COLO829 (cell line): ENCODE measurements at places on chromosomes 5 and 9.
A peak's percentile ranks its signal among the peaks of the same experiment; 100 is the strongest.

GRCh38 chr5:81856948-81857928, 106.3 kb upstream of the SSBP2 start:
- DNase-seq, result no peak

GRCh38 chr5:16712620-16713019, 95.8 kb upstream of the RETREG1 start:
- no peak for DNase-seq

DNA sequence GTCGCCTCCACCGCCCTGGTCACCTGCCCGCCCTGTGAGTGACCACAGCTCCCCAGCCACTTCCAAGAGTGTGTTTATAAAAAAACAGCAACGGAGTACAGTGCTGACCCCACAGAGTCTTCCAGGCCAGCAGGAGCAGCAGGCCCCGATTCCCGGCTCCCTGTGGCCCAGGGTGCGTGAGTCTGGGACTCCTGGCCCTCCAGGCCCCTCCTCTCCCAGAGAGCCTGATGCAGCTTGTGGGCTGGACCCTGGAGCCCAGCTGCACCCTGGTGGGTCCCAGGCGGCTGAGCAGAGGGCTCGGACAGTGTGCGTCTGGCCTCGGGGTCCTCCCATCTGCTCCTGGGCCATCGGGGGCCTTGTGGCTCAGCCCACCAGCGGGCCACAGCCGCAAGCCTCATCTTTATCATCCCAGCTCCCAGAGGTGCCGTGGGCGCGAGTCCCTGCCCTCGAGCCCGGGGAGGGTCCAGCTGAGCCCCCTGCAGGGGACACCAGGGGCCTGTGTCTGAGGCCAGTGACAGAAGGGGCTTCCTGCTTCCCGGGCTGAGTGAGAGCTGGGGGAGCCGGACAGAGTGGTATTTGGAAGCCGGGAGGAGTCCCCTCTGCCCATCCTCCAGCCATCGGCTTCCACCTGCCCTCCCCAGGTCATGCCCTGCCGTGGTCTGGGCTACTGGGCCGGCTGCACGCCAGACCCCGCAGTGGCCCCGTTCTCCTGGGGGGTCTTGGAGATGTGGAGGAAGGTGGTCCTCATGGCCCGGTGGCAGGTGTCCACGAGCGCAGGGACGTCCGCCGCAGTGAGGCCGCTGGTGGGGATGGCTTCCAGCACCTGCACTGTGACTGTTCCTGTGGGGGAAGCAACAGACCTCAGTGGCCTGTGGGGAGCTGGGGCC, 10.6 kb downstream of the EGFL7 start:
- DNase-seq, result no peak

- DNase-seq, result no peak
Observed at GRCh38 chr9:82109626-82110025, 121.1 kb downstream of the SPATA31D1 start.

- no peak for DNase-seq
Observed at GRCh38 chr9:109856785-109857184, 76.8 kb downstream of the PALM2AKAP2 start.

DNA sequence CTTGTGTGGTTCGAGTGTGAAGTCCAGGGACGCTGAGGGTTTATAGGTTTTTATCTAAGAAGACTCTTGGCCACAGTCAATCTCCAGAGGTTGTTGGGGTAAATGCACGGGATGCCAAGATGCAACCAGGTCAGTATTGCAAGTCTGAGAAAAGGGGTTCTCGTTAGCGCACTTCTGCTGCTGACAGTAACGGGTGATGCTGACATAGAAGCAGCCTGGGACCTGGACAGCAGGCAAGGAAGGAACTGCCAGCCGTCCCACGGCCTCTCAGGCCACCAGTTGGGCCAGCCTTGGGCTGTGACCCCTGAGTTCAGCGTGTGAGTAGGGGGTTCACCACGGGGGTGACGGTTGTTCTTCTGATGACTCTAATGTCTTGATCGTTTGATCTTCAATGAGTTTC, 39.0 kb downstream of the TENT4A start:
- no peak for DNase-seq

DNA sequence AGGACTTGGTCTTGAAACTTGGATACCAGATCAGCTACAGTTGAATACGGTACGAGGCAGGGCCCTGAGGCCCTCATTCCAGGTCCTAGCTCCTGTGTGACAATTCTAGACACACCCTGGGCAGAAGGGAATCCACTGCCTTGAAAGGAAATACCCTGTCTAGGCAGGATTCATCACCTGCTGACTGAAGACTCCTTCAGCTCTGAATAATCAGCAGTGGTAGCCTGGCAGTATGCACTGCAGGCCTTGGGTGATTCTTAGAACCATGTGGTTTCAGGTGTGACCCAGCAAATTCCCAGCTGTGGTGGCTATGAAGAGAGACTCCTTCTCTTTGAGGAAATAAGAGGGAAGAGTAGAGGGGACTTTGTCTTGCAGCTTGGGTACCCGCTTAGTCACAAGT, 17.2 kb upstream of the EFNA5 start:
- no peak for DNase-seq

DNA sequence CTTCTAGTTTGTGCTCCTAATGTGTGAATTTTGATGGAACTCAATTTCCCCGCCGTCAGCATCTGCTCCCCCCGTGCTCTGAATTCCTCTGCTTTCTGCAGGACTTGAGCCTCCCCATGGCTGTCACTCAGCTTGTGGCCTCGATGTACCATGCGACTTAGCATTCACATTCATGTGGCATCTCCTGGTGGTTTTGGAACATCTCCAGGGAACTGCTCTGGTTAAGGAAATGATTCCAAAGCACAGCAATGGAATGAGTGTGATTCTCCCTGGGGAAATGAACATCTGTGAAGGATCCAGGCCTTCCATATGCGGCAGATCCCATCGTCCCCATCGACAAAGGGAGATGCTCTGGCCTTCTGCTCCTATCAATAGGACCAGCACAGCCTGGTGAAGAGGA, 119.0 kb downstream of the ENTREP1 start:
- no peak for DNase-seq

- DNase-seq, result no peak
Observed at GRCh38 chr5:55039843-55040242, 15.8 kb downstream of the GZMK start.

GRCh38 chr9:136012651-136013050, 51.5 kb upstream of the UBAC1 start:
- no peak for DNase-seq

- peak; percentile 60 for DNase-seq
Observed at GRCh38 chr9:134533850-134534588, 107.6 kb upstream of the COL5A1 start.

- DNase-seq, result no peak
Observed at GRCh38 chr5:4572311-4573100, 567.6 kb upstream of the ADAMTS16 start.

GRCh38 chr5:9467199-9468059, 78.4 kb downstream of the SEMA5A start:
- no peak for DNase-seq

DNA sequence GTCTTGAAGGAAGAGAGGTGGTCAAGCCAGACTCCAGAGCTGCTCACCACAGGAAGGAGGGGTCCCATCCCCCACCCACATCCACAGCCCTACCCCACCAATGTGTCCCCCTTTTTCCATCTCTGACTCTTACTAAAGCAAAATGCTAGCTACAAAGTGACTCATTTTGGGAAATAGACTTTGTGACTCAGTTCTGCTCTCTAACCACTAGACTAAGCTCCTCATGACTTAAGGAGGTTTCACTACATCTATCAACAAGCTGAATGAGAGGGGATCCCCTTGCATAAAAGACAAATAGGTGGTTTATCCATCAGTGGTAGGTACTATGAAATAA, 35.1 kb upstream of the ADRB2 start:
- DNase-seq, result no peak

GRCh38 chr5:172740428-172741205, 30.4 kb downstream of the DUSP1 start:
- DNase-seq, result no peak

DNA sequence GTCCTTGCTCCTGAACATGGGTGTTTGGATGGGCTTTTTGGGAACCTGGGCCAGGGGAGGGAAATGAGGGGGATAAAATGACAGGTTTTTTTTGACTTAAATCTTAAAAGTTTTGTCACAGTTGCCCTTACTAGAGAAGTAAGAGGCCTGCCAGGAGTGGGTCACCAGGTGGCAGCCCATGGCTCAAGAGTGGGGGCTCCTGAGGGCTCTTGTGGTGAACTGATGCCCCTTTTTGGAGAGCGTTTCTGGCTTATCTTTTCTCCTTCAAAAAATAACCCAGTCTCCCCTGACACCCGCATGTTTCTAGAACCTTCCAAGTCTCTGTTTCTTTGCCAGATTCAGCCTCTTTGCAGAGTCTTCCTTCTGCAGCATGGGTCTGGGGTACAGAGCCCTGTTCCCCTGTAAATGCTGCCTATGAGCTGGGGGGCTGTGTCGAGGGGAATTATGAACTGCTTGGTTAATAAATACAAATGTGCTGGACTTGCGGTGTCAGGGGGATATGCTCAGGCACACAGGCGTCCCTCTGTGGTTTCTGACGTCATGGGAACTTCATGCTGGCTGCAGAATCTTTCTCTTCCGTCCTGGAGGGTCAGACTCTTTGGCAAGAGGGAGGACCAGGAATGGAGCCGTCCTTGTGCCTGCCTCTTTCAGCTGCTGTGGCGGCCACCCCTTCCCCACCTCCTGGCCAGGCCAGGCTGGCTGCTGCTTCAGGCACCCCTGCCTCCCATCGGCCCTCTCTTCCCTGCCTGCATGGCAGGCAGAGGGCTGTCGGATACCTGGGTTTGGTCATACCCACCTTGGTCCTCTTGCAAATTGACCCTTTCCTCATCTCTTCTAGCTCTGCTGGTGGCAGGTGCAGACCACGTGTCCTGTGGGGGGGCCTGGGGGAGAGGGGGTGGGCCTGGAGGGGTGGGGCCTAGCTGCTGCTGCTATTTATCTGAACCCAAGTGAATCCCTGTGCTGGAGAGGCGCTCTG, 30.1 kb downstream of the PTPA start:
- DNase-seq, result peak; percentile 82

DNA sequence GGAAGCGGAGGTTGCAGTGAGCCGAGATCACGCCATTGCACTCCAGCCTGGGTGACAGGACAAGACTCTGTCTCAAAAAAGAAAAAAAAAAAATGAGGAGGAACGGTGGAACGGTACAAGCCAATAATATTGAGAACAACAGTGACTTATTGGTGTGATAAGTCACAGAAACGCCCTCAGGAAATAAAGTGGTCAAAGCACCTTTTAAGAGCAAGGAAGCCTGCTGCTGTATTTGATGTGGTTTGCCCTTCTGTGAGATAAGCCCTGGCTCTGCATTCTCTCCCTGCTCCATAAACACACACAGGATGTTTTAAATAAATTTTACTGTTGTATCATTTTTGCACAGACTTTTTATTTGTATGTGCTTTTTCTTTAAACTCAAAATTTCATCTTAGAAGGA, 269.9 kb upstream of the MSX2 start:
- DNase-seq, result no peak

- DNase-seq, result no peak
Observed at GRCh38 chr5:96660971-96661854, 963 bp upstream of the CAST start.

GRCh38 chr9:127122176-127123063, at the start of gene ANGPTL2:
Gene ANGPTL2 (minus strand): TSS chr9:127122635. CDS start chr9:127108731, 13,904 bp downstream.
- DNase-seq, result no peak

DNA sequence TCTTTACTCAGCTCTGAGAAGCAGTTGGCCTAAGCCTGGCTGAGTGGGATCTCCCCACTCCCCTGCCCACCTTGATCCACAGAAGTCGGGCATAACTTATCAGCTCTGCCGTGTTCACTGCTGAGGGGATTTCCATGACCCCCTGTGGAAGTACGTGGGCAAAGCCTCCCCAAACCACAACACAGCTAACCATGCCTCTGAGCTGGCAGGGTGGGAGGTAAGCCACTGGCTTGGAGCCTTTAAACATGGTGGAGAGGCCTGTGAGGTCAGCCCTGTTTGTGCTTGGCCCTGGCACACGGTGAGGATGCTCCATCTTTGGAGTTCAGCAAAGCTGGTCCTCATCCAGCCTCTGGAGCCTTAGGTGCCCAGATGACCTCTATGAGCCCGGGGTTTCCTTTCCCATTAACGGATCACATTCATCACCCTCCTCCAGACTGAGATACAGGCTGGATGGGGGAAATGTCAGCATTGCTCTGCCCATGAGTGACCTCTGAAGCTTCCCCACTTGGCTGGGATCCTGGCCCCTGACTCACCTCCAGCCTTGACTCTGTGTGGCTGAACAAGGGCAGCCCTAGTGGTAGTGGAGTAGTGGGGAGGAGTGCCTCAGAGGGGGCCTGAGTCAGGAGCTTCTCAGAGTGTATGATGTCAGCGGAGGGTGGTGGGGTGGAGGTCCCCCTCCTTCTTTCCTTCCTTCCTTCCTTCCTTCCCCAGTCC, 6.2 kb downstream of the PDLIM4 start:
- no peak for DNase-seq

DNA sequence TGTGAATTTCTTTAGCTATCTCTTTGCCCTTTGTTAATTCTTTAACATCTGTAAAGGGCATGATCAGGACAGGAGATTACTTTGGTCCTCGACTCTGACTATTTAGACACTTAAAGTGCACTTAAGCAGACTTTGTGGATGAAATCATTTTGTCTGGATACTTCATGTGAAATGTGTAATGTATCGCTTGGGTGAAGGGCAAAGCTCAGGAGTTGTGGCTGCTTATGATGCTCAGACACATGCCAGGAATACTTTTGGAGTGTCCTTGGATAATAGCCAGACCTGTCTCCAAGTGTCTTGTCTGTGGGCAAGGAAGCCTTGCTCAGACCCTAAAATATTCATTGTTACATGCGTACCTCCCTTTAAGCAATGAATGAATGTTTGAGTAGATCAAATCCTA, 87.8 kb downstream of the RAI14 start:
- no peak for DNase-seq

GRCh38 chr5:59182760-59183159, 599.9 kb downstream of the RAB3C start:
- DNase-seq, result no peak

DNA sequence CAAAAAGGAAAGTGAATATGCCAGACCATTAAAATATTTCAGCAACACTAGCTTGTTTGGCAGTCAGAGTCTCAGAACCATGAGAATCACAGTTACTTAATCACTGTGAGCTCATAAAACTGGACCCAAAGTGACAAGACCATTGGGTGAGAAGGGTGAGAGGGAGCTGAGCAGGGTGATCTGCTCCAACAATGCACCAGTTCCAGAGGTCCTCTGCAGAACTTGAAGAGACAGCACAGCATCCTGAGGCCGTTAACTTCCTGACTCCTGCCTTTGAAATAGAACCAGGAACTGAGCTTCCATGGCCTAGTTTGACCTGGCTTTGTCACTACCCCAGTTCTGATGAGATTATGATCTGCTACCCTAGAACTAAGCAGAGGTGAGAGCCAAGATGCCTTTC, 57.4 kb downstream of the NFIB start:
- DNase-seq, result no peak

DNA sequence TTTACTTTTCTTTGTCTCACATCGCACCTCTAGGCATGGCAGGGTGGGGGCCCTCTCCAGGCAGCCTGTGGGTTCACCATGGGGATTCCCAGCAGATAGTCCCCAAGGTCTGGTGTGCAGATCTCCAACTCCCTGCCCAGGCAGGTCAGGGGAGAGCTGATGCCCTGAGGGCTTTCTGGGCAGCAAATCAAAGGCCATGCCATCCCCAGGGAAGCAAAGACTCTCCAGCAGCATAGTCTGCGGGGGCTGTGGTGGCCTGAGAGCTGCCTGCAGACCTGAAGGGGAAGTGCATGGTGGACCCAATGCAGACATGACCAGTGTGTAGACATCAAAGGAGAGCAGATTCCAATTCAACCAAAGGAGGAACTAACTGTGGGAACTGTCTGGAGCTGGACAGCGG, 7.7 kb downstream of the NEURL1B start:
- no peak for DNase-seq
